ENCODE measurements at places on chromosomes 6 and 20.

GRCh38 chr20:31712564-31713311 lies 9.9 kb downstream of the BCL2L1 start:
- no peak for DNase-seq

DNA sequence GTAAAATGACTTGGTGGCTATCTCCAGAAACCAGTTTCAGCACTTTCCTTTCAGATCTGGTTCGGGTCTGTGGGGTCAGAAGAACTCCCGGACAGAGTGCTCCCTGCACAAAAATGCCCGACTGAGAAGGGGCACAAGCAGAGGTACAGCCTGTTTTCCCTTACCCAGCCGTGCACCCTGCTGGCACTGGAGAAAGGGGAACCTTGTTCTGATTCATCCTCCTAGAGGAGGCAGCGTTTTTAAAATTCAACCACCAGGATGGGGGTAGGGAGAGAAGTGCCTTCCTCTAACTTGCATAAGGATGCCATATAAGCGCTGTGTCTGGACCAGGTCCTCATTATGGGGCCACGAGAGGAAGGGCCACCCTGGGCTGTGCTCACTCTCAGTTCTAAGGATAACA lies 17.6 kb downstream of the RIMS4 start:
- no peak for DNase-seq

GRCh38 chr6:98203170-98203806 lies 631.1 kb upstream of the POU3F2 start:
- no peak for DNase-seq

GRCh38 chr6:126285871-126286365 lies 54.0 kb upstream of the CENPW start:
- no peak for DNase-seq

DNA sequence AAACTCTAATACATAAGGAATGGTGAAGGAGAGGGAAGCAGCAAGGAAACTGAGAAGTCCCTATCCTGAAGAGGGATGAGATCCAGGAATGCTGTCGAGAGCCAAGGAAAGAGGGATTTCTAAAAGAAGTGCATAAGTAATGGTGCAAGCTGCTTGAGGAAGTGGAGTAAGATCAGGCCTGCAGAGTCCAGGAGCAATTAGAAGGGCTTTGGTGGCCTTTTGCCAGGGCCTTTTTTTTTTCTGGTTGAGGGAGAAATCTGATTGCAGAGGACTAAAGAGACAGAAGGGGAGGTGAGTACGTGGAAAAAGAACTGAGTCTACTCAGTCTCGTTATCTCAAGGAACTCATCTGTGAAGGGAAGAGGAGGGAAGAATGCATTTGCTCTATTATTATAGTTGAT lies 396.2 kb downstream of the UTRN start:
- DNase-seq: no peak

GRCh38 chr6:168686029-168686738 lies 245.2 kb downstream of the SMOC2 start:
- DNase-seq: no peak

- DNase-seq: no peak
These were observed 48.7 kb upstream of the HEY2 start for GRCh38 chr6:125700581-125701353.

Measured in NCI-H2107 (cell line).